Esophagus squamous epithelium (tissue), 5 donors: ENCODE measurements at places on chromosomes 7 and 10.

GRCh38 chr10:60363187-60363586 lies 26.5 kb downstream of the ANK3 start:
- no peak for DNase-seq

GRCh38 chr10:123165445-123166072 lies 11.4 kb downstream of the BUB3 start:
- DNase-seq, result no peak

DNA sequence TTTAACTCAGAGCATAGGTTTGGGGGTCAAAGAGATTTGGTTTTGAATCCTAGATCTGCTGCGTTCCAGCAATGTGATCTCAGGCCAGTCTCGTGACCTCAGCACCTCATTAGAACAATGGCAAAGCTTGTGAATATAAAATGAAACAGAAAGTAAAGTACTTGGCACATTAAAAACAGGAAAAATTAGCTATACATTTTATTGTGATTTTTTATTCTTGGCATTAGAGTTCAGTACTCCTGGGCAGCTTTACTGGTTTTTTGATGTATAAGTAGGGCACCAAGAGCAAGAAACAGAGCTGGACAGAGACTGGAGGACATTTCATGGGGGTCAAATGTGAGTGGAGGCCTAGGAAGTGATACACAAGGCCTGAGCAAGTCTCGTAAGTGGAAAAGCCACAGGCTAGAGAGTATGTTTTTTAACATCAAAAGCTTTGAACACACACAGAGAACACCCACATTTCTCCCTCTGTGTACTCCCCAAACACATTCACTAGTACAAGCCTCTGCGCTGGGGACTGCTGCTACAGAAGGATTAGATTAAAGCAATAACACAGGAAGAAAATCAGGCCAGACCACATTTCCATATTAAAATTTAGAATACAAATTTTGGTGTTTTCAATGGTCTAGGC lies 157.2 kb upstream of the SLC25A13 start:
- DNase-seq, result no peak

GRCh38 chr7:132422502-132423111 lies 153.7 kb downstream of the PLXNA4 start:
- no peak for DNase-seq

GRCh38 chr7:133763076-133763640 lies 364.0 kb upstream of the LRGUK start:
- no peak for DNase-seq

- no peak for DNase-seq
These were observed 26.4 kb downstream of the LAMB4 start for GRCh38 chr7:108103558-108104298.

DNA sequence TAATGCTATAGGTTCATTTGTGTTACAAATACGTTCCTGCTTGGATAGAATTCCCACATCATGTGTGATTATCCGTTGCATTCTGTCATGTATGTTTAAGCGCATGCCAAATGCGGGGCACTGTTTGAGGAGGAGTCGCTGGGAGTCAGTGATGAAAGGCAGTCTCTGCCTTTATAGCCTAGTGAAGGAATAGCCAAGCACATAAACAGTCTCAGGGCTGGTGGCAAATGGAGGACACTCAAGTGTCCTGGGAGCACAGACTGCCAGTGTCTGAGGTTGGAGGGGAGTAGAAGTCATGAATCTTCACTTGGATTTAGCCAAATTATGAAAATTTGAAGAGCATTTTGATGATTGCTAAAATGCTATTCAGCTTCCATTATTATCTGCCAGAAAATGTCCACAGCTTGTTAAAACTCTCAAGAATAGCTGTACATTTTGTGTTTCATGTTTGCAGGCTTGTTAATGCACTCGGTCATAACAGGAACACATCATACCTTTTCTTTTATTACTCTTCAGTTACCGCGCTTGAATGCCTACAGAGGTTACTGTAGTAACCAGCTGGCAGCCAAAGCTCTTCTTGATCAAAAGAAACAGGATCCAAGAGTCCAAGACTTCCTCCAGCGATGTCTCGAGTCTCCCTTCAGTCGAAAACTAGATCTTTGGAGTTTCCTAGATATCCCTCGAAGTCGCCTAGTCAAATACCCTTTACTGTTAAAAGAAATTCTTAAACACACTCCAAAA lies 41.6 kb downstream of the NET1 start:
- DNase-seq, result no peak

- no peak for DNase-seq
These were observed 451.4 kb upstream of the VSTM2A start for GRCh38 chr7:54090652-54091213.

DNA sequence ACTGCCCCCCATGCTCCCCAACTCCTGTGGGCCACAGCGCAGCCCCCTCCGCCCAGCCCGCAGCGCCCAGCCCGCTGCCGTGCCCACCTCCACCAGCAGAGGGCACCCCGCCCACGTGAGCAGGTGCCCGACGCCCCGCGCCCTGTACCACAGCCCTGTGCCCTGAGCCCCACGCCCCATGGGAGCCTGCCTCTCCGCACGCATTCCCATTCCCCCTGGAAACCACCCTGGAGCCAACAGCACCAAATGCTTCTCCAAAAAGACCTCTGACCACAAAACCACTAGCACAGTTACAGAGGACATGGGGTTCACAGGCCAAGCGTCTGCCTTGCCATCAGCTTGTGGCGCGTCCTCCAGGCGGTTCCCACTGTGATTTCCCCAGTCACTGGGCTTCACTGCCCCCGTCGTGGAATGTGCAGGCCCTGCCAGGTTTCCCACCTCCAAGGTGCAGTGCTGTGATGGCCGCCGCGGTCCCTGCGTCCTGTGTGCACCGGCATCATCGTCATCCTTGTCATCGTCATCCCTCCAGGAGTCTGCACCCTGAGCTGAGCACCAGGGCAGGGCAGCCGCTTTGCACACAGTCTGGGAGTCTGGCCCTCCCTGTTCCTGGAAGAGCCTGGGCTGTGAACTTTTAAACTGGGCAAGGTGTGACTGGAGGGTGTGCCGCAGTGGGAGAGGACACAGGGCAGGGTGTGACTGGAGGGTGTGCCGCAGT lies 61.7 kb downstream of the PWWP2B start:
- DNase-seq, result no peak

DNA sequence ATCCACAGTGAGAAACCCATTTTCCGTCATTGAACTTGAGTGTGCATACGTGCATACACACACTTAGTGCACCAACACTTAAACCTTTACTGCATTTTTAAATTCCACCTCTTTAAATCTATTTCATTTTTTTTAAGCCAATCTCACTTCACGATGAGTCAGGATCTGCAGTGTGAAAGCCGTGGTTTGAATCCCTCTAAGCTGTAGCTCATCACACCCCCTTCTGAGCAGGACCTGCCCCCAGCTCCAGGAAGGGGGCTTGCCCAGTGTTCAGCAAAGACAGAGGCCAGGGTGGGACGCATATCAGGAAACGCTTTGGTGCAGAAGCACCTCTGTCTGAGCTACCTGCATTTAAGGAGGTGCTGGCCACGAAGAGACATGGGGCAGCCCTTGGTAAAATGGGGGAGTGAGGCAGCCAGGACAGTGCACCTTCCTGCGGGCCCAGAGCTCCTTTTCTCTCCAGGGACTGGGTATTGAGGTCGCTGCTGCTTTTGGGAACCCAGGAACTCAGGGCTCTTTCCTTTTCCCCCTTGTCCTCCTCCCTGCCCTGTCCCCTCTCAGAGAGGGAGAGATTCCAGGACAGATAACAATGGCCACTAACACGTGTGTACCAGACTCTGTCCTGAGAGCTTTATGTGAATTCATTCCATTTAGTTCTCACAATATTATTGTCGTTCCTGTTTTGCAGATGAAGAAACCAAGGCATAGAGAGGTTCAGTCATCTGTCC lies 21.7 kb downstream of the ZNF316 start:
- no peak for DNase-seq

- DNase-seq, result no peak
These were observed 27.7 kb upstream of the BPGM start for GRCh38 chr7:134618756-134619530.

DNA sequence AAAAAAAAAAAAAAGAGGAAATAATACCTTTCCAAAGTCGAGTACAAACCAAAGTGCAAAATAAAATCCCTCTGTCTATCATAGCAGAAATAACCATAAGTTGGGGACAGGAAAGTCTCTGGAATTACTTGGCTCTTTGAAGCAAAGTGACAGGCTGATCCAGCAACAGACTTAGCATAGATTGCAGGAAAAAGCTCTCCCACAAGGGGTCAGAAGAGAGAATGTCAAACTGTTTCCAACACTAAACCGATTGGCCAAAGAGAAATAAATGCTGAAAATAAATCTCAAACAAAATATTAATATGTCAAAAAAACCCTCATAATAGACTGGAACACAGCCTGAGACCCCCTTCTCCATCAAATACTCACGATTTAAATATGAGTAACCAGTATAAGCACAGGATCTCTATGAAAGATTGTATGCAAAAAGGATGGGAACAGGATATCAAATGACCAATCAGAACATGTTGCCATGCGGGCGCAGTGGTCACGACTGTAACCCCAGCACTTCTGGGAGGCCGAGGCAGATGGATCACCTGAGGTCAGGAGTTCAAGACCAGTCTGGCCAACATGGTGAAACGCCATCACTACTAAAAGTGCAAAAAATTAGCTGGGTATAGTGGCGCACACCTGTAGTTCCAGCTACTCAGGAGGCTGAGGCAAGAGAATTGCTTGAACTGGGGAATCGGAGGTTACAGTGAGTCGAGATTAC lies 1000.7 kb upstream of the LRRN3 start:
- DNase-seq, result no peak

DNA sequence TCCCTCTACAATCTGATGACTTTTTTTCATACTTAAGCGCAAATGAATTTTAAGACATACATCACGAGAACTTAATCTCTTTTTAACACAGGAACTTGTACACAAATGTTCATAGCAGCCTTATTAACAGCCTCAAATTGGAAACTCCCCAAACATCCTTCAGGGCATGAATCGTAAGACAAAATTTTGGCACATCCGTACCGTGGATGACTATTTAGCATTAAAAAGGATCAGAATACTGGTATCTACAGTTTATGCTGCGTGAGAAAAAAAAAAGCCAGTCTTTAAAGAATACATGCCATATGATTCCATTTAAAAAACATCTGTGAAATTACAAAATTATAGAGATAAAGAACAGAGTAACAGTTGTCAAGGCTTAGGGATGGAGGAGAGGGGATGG lies 46.8 kb downstream of the PDE1C start:
- DNase-seq, result no peak

GRCh38 chr7:26522633-26523032 lies 231.0 kb downstream of the SNX10 start:
- DNase-seq, result no peak

DNA sequence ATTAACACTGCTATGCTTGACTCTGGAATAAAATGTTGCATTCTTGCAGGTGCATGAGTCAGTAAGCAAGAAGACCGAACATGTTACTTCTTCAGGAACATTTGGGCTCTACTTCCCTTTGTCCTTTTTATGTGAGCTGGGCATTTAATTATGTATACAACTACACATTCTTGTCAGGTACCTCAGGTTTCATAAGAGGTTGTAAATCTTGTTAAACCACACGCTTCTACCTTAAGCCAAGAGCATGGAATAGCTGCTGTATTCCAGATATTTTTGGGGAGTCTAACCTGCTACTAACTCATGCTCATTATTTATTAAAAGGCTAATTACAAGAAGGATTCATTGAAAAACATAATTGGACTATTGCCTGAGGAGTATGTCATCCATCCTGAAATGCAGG lies 414.2 kb upstream of the KLF6 start:
- no peak for DNase-seq

- DNase-seq, result no peak
These were observed 22.2 kb downstream of the MRC1 start for GRCh38 chr10:17831341-17831740.

DNA sequence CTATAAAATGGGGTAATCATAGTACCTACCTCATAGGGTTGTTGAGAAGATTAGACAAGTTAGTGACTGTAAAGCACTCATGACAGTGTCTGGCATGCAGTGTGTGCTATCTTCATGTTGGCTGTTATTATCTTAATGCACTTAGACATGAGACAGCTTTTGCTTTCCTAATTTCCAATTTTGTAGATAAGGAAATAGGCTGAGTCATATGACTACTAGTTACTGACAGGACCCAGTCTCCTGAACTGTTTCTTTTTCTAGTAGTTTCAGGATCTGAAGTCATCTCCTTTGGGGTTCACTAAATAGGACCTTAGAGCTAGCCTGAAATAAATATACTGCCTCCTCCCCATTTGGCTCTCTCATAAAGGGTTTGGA lies 74.2 kb downstream of the SNX10 start:
- DNase-seq, result no peak

DNA sequence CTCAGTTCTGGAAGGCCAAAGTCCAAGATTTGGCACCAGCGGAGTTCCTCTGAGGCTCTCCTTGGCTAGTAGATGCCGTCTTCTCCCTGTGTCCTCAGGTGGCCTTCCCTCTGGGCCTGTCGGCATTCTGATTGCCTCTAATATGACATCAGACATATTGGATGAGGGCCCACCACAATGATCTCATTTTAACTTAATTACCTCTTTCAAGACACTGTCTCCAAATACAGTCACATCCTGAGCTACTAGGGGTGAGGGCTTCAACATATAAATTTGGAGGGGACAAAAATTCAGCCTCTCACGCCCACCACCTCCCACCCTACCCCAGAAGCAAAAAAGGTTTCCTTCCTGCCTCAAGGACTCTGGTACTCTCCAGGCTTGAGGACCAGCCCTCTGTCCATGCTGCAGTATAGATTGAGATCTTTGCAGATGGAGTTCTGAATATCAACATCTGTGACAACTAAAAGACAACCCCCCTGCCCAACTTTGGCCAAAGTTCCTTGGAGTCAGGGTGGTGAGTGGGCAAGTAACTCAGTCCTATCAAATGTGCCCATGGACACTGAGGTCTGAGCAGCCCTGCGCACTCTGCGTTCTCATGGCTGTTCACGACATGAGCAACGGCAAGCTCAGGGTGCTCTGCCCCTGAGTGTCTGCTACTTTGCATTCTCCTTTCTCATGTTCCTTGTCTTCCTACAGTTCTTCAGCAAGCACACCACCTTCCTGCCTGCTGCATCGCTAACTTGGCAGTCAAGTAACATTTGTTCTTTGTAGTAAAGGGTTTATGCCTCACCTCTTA lies 11.5 kb downstream of the TMEM176B start:
- DNase-seq, result no peak

DNA sequence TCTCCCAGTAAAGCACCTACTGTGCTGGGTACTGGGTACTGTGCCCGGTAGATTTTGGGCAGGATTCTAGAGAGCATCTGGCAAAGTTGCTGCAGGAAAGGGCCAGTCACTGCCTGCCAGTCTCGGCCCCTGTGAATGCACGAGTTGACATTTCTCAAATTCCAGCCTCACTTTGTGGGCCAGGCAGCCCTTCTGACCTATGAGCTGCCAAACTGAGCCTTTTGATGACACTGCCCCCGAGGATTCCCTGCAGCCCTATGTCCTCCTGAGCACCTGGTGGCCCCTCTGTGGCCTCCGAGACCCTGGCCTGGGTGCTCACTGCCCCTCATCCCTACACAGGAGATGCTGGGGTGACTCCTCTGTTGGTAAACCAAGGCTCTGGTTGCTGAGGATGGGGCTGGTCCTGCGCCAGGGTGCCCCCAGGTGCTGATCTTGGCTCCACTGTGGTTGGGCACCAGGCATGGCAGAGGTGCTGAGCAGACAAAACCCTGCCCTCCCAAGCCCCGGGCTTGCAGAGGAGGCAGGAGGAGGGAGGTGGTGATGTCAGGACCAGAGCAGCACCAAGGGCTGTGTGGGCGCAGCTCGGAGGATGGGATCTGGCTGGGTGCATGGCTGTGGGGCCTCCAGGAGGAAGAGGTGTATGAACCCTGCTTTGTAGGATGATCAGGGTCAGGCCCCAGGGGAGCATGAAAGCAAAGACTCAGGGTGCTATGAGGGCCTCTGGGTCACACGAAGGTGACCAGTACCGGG lies 16.2 kb downstream of the LHPP start:
- no peak for DNase-seq

GRCh38 chr10:114271779-114272167 lies 32.7 kb downstream of the VWA2 start:
- no peak for DNase-seq
